HFFc6 (cell line): ENCODE measurements at places on chromosomes 16 and 17.

- peak; percentile 20 for DNase-seq
Observed at GRCh38 chr17:41553176-41553575, 18.7 kb downstream of the KRT9 start.

GRCh38 chr17:61029181-61029580 is 351.5 kb downstream of the BCAS3 start:
- no peak for DNase-seq

DNA sequence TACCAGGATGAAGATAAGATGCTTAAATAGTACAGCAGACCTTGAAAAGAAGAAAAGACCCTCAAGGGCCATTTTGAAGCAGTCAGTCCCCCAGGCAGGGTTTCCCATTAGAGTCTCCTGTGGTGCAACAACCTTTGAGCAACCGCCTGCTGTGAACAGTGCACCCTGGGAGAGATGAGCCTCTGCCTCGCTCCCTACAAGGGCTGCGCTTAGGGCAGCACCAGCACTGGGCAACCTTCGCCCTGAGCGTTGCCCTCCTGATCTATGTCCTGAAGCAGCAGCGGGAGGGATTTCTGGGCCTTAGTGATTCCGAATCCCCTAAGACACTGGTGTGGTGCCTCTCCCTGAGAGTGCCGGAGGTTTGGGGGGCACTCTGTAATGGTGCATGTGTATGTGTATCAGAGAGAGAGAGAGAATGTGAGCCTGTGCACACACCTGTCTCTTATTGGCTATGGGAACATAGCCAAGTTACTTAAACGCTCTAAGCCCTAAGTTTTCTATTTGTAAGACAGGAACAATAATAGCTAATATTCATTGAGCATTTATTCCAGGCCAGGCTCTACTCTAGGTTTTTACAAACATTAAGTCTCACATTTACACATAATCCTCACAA is 25.2 kb upstream of the ABCC12 start:
- no peak for DNase-seq

DNA sequence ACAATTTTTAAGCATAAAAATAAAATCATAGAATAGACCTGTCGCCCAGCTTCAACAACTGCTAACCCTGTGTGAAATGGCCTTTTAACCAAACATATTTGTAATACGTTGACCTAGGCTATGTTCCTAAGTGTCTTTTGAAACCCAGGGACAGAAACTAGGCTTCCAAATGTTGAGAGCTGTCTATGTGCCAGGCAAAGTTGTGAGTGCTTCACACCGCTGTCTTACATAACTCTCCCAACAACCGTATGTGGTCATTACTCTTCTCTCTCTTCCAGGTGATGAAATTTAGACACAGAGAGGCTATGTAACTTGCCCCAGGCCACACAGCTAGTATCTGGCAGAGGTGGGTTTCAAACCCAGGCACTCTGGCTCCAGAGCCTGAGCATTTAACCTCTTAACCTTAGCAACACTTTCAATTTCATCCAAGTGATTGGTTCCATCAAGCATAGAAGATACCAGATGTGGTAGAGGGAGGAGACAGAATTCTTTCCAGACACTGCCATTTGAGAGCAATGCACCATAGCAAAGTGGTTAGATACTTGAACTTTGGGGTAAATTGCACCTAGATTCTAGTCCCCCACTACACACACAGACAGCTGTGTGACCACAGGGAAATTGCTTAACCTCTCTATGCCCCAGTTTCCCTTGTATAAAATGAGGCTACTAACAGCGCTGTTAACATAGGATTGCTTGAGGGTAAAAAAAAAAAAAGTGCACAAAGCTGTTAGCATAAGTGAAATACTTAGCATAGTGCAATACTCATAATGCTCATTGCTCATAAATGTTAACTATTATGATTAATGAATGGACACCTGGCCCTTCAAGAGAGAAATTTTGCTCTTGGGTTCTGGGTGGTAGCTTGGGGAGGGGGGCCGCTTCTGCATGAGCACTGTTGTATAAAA is 160.6 kb downstream of the IRX3 start:
- no peak for DNase-seq

DNA sequence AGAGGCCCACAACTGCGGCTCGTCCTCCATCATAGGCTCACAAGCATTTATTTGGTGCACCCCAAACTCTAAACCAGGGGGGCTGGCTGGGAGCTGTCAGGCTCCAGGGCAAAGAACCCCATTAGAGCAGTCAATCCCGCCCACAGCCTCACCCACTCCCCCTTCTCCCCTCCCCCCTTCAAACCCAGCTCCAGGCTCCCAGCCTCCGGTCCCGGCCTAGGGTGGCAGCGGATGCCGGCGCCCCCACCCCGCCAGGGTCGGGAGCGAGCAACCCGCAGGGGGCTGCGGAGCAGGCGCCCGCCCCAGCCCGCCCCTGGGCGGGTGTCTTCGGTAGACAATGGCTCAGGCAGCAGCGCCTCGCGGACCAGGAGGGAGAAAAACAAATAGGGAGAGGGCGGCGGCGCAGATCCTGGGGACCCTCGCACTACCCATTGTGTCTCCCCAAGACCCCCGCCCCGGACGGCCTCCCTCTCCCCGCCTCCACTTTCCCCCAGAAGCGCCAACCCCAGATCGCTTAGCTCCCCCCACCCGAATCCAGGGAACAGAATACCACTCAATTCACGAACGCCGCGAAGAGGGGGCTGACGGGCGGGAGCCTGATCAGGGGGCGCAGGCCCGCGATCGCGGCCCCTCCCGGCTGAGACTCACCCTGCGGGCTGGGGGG is 572 bp downstream of the FAM171A2 start:
- no peak for DNase-seq

GRCh38 chr17:82890339-82890730 is 50.5 kb upstream of the ZNF750 start:
- no peak for DNase-seq

DNA sequence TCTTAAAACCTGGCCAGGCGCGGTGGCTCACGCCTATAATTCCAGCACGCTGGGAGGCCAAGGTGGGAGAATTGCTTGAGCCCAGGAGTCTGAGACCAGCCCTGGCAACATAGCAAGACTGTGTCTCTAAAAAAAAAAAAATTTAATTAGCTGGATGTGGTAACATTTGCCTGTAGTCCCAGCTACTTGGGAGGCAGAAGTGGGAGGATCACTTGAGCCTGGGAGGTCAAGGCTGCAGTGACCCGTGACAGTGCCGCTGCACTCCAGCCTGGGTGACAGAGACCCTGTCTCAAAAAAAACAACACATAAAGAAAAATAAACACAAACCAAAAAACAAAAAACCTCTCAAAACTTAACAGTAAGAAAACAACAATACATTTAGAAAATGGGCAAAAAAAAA is 106.3 kb downstream of the SMG6 start:
- no peak for DNase-seq

GRCh38 chr17:57582881-57583756 is 162.0 kb downstream of the CCDC182 start:
- no peak for DNase-seq

DNA sequence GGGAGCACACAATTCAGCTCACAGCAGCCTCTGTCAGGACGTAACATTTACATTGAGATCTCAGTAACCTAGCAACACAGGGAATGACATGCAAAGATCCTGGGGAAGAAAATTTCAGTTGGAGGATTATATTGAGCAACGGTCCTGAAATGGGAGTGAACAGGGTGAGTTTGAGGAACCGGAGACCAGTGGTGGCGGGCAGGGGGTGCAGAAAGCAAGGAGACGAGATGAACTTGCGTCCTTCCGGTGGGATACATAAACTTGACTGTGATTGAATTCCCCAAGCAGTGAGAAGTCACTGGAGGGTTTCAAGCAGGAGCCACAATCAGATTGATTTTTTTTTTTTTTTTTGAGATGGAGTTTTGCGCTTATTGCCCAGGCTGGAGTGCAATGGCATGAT is 51.5 kb downstream of the SHISA6 start:
- DNase-seq, result no peak
